Uterus (tissue), 4 donors: ENCODE measurements at places on chromosomes 2 and 18. TPM values are rescaled to one million over a fixed set of nuclear protein-coding genes. Genes with fewer than 3 reads are reported as not detected.

The KCNG2 gene
- not detected for total RNA-seq

The GKN2 gene
- not detected for total RNA-seq

The AKAIN1 gene
- total RNA-seq = not detected

The OR6B2 gene
- total RNA-seq = not detected

The REG3G gene
- not detected for total RNA-seq

The CROCC2 gene
- not detected for total RNA-seq

The KIAA2012 gene
- total RNA-seq = not detected

The UCN gene
- total RNA-seq = 2.3 TPM

The LGALSL gene
- total RNA-seq = 6.9 TPM

The FBLN7 gene
- total RNA-seq = 6.1 TPM

The KLHL30 gene
- 0.62 TPM for total RNA-seq

The GCKR gene
- 0.69 TPM for total RNA-seq

The SF3B1 gene
- total RNA-seq = 618 TPM

The TCF7L1 gene
- total RNA-seq = 0.26 TPM

The CRYBA2 gene
- not detected for total RNA-seq

The GRHL1 gene
- total RNA-seq = 2.2 TPM

The FBXO36 gene
- total RNA-seq = 2.6 TPM
